ENCODE measurements at places on chromosomes 7 and 10.

- no peak for DNase-seq
Observed at GRCh38 chr10:123636598-123637325, 29.4 kb upstream of the GPR26 start.

DNA sequence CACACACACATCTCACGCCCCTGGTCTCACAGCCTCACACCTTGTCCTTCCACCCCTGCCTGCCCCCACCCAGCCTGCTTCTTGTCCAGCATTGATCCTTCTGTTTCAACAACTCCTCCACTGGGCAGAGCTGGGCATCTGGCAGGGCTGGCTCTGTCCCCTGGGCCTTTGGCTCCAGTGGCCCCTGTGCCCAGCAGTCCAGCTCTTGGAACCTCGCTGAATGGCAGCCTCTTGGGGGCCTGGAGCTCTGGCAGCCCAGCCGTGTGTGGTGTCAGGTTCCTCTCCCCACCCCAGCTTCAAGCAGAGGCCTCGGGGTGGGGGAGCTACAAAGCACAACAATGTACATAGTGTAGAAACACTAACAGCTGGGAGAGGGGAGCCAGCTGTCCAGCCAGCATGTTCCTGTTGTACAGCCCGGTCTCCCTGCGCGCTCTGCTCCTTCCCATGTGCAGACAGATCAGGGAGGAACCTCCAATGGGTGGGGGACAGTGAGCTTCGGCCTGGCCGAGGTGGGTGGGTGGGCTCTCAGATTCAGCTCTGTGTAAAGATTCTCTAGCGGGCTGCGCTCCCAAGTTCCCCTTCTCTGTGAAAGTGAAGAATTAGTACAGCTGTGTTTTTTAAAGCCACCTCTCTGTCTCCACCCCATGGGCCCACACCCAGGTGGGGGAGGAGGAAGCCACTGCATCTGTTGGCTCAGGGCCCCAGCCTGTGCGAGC, 19.4 kb downstream of the ZMIZ2 start:
- no peak for DNase-seq

DNA sequence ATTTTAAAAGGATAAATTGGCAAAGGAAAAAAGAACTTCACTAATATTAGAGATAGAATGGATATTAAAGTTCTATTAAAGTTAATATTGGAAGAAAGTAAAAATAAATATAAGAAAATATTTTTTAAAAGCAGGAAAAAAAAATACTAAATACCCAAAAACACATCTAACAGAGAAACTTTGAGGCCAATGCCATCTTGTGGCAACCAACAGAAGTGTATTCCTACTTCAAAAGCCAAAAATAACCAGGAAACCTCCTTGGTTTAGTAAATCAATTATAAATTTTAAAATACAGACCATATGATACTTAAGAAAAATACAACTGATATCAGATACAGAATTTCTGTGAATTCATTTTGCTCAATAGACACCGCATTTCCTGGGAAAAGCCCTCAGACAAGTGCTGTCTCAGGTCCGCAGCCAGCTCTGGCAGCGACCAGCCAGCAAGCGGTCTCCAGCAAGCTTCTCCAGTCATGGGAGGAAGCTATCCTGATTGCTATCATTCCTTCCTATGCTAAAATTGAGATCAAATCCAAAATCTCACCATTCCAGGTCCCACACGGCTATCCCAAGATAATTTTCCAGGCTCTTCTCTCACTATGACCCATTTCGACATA, 65.3 kb downstream of the LMBR1 start:
- DNase-seq, result no peak

GRCh38 chr10:18610517-18610916, 40.9 kb downstream of the NSUN6 start:
- no peak for DNase-seq

GRCh38 chr10:22621726-22622125, 92.7 kb downstream of the PIP4K2A start:
- no peak for DNase-seq

DNA sequence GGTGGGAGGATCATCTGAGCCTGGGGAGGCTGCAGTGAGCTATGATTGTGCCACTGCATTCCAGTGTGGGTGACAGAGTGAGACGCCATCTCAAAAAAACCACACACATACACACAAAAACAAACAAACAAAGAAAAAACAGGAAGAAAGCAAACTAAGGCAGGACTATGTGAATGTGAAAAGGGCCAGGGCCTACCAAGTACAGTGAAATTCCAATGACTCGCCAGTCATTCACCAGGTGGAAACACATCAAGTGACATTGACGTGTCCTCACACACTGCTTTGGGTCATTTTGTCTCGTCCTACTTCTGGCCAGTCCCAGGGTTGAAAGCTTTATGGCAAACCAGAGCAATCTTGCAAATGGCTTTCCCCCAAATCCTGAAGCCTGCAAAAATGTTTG, 79.9 kb downstream of the HIP1 start:
- DNase-seq, result no peak

GRCh38 chr10:61836888-61837754, 64.4 kb upstream of the ARID5B start:
- no peak for DNase-seq

DNA sequence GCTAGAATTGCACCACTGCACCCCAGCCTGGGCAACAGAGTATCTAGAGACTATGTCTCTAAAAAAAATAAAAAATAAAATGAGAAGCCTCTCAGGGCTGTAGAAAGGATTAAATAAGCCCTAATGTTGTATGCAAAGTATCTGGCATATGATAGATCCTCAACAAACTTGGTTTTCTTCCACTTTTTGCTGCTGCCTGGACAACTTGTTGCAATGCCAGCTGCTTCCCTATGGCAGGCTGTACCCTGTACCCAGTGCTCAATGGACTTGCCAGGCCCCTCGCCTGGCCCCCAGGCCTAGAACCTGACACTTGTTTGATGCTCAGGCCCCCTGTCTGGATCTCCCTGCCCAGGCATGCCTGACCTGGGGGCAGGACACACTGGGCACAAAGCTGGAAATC, 28.5 kb upstream of the CDH23 start:
- no peak for DNase-seq
